PC-9 (cell line): ENCODE measurements at places on chromosomes 6 and 20. TPM values are rescaled to one million over a fixed set of nuclear protein-coding genes. Genes with fewer than 3 reads are reported as not detected.
A peak's percentile ranks its signal among the peaks of the same experiment; 100 is the strongest.

The STX11 gene
- 0.17 and 0.40 TPM in 2 replicates for total RNA-seq

The SYNDIG1 gene
- total RNA-seq = 0.17 and 0.35 TPM in 2 replicates

DNA sequence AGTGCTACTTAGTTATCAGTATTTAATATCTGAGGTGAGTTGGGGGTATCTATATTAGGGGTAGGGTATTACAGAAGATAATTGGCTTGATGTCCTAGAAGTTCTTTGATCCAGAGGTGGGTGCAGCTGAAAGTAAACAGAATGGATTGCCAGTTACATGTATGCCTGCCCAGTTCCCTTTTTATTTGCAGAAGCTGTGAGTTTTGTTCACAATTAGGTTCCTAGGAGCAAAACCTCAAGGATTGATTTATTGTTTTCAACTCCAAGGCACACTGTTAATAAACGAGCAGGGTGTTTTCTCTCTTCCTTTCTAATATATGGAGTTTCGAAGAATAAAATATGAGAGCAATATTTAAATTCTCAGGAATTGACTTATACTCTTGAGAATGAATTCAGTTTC is 129.0 kb downstream of the SULF2 start:
- no peak for DNase-seq

- DNase-seq = peak; percentile 98
Observed at GRCh38 chr6:52503851-52504781, 72.7 kb downstream of the TRAM2 start.

DNA sequence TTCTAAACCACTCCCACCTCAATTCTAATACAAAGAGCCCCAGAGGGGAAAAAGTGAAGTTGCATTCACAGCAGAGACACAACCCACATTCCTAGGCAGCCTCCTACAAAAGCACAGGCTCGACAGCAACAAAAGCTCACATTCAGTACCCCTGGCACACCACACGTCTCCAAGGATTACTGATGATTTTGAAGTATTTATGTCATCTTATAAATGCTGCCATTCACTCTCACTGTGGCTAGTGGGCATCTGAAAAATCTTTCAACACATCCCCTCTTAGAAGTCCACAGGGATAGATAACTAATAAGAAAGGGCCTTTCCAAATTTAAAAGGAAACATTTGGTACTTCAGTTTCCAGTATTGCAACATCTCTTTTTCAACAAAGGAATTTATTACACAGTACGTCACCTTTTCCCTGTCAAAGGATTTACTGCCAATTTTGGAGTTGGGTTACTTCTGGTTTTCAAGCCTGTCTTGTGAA is 146.7 kb downstream of the TASP1 start:
- DNase-seq = peak; percentile 11

DNA sequence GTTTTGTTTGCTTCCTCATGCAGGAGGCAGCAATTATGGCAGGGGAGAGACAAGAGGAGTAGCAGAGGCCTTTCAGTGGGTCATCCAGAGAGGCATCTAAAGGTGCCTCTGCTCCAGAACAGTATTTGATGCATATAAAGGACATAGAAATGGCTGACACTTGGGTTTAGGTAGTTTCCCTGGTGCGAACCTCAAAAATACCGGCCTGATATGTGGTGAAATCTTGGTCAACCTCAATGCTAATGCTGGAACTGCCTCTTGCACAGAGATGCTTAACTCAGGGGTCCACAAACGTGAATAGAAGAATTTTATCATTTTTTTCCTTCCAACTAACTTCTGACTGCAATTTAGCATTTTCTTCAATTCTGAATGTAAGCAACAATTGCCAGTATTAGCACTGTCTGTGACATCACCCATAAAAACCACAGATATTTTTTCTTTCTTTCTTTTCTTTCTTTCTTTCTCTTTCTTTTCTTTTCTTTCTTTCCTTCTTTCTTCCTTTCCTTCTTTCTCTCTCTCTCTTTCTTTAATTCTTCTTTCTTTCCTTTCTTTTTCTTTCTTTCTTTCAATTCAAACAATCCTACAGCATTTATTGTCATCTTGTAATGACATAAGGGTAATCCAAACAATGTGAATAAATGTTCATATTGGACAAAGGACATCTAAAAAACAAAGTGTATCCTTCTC is 180.0 kb upstream of the UST start:
- no peak for DNase-seq

DNA sequence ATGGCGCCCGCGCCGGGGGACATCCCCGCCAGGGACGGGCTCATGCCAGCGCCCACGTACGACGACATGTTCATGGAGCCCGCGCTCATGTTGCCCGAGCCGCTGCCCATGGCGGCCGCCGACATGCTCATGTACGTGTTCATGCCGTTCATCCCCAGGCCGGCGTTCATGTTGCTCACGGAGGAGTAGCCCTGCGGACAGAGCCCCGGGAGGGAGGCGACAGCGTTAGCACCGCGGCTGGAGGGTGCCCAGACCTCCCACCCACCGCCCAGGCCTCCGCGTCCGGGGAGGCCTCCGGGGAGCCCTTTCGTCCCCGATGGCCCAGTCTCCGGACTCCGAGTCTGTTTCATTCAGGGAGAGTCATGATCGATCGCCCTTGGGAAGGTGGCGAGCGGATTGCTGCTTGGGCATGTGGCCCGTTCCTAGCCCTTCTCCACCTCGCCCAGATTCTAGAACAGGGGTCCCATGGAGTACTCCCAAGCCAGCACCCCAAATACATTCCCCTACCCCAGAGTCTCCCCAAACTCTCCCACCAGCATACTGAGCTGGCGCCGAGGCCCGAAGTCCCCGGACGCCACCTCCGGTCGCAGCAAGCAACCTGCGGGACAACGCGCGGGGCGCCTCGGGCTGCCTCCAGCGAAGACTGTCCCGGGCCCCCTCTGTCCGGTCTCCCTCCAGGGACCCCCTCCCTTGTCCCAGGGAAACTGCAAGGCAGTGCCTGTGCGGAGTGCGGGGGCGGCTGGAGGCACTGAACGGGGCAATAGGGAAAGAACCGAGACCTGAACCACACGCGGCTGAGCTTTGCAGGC is 1.2 kb downstream of the FOXA2 start:
- no peak for DNase-seq

- no peak for DNase-seq
Observed at GRCh38 chr6:7006515-7007191, 101.1 kb upstream of the RREB1 start.

GRCh38 chr20:36779656-36780025 is 6.1 kb upstream of the DSN1 start:
- DNase-seq = no peak

DNA sequence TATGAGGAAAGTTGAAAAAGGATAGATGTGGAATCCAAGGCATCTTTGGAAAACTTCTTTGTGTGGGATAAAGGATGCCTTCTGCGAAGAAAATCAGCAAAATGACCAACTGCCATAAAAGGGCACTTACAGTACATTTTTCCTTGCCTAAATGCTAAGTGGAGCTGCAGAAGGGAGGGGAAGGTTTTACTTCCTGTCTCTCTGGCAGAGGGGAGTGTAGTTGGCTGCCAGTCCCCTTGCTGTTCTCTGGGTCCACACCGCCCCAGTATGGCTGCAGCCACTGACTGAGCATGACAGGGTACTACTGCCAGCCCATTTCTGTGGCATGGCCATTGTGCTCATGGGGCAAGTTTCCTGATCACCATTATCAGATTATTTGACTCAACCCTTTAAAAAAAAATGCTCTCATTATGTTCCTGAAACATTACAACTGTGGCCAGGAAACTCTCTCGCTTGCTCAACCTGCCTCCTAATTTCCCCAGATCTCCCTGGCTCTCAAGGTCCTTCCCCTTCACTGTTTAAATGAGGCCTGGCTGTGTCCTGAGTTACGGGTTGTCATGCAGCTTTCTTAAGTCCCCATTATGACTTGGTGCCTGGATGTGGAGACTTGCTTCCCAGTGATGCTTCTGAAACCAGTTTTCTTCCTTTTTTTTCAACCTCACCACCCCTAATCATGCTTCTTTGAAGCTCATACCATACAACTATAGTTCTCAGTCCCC is 34.5 kb upstream of the FAM184A start:
- DNase-seq = no peak

GRCh38 chr6:54037277-54037779 is 73.9 kb upstream of the MLIP start:
- no peak for DNase-seq

GRCh38 chr20:58898629-58899408 is 46.3 kb downstream of the GNAS start:
- DNase-seq = no peak
